ENCODE measurements at places on chromosomes 2 and 18. TPM values are rescaled to one million over a fixed set of nuclear protein-coding genes. Genes with fewer than 3 reads are reported as not detected.

ADAM23 gene
- 4.5 TPM for total RNA-seq

COBLL1 gene
- 64.6 TPM for total RNA-seq

SCN9A gene
- total RNA-seq = 4.5 TPM

TMEM200C gene
- total RNA-seq = not detected

COL6A3 gene
- 118 TPM for total RNA-seq

SLC38A11 gene
- 0.85 TPM for total RNA-seq

ALPP gene
- not detected for total RNA-seq

DSG2 gene
- 0.81 TPM for total RNA-seq

CIB4 gene
- total RNA-seq = not detected

CNDP1 gene
- total RNA-seq = not detected

B3GNT7 gene
- total RNA-seq = 17.5 TPM

CXCR1 gene
- 4.4 TPM for total RNA-seq

IL1F10 gene
- not detected for total RNA-seq

PFN4 gene
- not detected for total RNA-seq

FEV gene
- not detected for total RNA-seq

IL37 gene
- total RNA-seq = not detected

RAB1A gene
- total RNA-seq = 88.5 TPM

CRYGC gene
- total RNA-seq = not detected

TMEFF2 gene
- total RNA-seq = not detected

TTN gene
- 7.0 TPM for total RNA-seq

SLC11A1 gene
- 122 TPM for total RNA-seq

HOXD8 gene
- 11.2 TPM for total RNA-seq

GTF2A1L gene
- total RNA-seq = 1.6 TPM

ZAP70 gene
- total RNA-seq = 3.4 TPM

ABCB6 gene
- 12.7 TPM for total RNA-seq

FLACC1 gene
- 11.1 TPM for total RNA-seq

ST8SIA3 gene
- not detected for total RNA-seq

BBS5 gene
- 13.6 TPM for total RNA-seq

GPATCH11 gene
- 9.0 TPM for total RNA-seq

CDK15 gene
- total RNA-seq = 8.3 TPM

DNAJC5G gene
- 0.68 TPM for total RNA-seq

SATB2 gene
- 5.5 TPM for total RNA-seq

PRSS56 gene
- not detected for total RNA-seq

TWIST2 gene
- 41.4 TPM for total RNA-seq

Measured in thoracic aorta (tissue), 2 donors.